Common myeloid progenitor, CD34-positive (primary cell): ENCODE measurements at places on chromosomes 3 and 15.

DNA sequence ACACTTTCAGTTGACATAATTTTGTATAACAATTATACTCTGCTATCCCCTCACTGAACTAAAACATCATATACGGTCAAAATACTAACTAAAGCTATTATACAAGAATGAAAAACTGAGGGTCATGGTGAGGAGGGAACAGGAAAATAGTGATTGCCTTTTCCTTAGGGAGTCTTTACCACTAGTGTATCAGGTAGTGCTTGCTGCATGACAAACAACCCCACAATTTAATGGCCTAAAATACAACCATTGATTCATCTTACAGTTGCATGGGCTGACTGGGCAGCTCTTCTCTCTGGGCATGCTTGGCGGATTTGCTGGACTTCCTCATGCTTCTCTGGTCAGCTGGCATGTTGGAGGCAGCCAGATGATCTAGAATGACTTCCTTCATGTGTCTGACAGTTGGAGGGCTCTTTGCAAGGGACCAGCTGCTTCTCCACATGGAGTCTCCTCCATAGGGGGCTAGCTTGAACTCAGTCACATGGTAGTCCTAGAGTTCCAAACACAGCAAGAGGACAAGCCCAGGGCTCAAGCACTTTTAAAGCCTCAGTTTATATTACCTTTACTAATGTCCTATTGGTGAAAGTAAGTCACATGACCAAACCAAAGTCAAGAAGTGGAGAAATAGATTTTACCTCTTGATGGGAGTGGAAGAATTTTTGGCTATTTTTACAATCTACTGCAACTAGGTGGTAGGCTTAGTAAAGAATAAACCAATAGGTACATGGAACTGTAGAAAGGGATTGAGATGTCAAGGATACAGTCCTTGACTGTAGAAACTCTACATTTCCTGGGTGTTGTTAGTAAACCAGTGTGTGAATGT, 18.8 kb downstream of the THAP10 start:
- no peak overlapping the region for H3K4me3 ChIP-seq
- no peaks in the 10 kb centered on the region for H3K36me3 ChIP-seq

DNA sequence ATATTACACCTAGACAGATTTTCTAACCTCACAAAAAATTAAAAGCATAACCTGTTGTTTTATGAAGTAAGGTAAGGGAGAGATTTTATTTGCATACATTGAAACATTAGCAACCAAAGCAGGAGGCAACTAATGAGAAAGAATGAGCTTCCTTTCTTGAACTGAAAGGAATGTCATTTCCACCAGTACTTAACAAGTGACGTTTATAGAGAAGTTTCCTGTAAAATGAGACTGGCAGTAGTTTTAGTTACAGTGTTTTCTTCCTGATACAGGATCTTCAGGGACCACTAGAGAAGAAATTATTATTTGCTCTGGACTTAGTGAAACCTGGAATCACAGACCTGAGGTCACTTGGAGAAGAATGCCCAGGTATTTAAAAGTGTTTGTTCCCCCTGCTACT, 27.4 kb upstream of the FRMD5 start:
- no peaks in the 10 kb centered on the region for H3K27me3 ChIP-seq
- H3K36me3 ChIP-seq = no peaks in the 10 kb centered on the region
- no peak overlapping the region for H3K27ac ChIP-seq
- DNase-seq = peak; percentile 16
- no peaks in the 10 kb centered on the region for H3K4me1 ChIP-seq

- peaks cover 2% of the 10 kb centered on the region for H3K27me3 ChIP-seq
- no peaks in the 10 kb centered on the region for H3K4me1 ChIP-seq
- no peaks in the 10 kb centered on the region for H3K36me3 ChIP-seq
- H3K4me3 ChIP-seq = no peak overlapping the region
- H3K27ac ChIP-seq = no peak overlapping the region
- DNase-seq = no peak
Measured at GRCh38 chr3:157981819-157982218, 124.4 kb downstream of the SHOX2 start.

GRCh38 chr15:73227433-73228056, 141.2 kb downstream of the HCN4 start:
- no peak overlapping the region for H3K27ac ChIP-seq
- no peak for DNase-seq
- no peaks in the 10 kb centered on the region for H3K27me3 ChIP-seq
- H3K4me3 ChIP-seq = no peak overlapping the region
- no peaks in the 10 kb centered on the region for H3K4me1 ChIP-seq

- no peaks in the 10 kb centered on the region for H3K27me3 ChIP-seq
- no peak for DNase-seq
- no peak overlapping the region for H3K4me3 ChIP-seq
- no peak overlapping the region for H3K27ac ChIP-seq
- H3K36me3 ChIP-seq = no peaks in the 10 kb centered on the region
Measured at GRCh38 chr15:70566989-70567388, 196.4 kb downstream of the UACA start.
